CD4-positive, CD25-positive, alpha-beta regulatory T cell (primary cell): ENCODE measurements at places on chromosomes 4 and X.

DNA sequence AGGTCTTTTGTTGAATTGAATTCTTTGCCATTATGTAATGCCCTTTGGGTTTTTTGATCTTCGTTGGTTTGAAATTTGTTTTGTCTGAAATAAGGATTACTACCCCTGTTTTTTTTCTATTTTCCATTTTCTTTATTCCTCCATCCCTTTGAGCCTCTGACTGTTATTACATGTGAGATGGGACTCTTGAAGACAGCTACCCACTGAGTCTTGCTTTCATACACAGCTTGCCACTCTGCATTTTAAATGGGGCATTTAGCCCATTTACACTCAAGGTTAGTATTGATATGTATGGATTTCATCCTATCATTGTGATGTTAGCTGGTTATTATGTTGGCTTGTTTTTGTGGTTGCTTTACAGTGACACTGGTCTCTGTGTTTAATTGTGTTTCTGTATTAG is 736.2 kb upstream of the GRID2 start:
- no peak for DNase-seq

DNA sequence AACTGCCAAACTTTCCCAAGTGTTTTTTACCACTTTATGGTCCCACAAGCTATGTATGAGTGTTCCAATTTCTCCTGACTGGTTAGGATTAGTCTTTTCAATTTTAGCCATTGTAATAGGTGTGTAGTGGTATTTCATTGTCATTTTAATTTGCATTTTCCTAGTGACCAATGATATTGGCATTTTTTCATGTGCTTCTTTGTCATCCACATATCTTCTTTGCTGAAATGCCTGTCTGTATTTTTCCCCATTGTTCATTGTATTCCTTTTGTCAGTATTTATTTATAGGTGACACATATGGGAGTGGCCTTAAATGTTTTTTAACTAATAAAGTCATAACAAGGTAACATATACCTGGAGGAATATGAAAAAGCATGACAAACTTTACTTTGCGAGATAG is 9.2 kb upstream of the UBE2D3 start:
- no peak for DNase-seq

- DNase-seq, result no peak
Measured at GRCh38 chr4:94032754-94033153, 174.9 kb upstream of the SMARCAD1 start.

GRCh38 chrX:109914114-109914849 is 88.6 kb upstream of the TMEM164 start:
- no peak for DNase-seq

DNA sequence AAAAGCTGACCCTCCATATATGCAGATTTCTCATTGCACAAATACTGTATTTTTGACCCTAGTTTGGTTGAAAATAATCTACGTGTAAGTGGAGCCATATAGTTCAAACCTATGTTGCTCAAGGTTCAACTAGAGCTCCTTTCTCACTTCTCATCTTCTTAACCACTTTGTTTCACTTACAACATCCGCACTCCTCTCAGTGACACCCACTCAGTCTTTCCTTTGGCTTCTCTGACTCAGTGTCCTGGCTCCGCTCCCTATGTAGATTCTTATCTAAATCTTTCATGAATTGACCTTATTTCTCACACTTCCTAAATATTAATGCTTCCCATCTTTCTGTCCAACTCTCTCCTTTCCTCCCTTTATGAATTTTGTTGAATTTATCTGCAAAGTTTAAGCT is 32.9 kb upstream of the DKK2 start:
- no peak for DNase-seq

DNA sequence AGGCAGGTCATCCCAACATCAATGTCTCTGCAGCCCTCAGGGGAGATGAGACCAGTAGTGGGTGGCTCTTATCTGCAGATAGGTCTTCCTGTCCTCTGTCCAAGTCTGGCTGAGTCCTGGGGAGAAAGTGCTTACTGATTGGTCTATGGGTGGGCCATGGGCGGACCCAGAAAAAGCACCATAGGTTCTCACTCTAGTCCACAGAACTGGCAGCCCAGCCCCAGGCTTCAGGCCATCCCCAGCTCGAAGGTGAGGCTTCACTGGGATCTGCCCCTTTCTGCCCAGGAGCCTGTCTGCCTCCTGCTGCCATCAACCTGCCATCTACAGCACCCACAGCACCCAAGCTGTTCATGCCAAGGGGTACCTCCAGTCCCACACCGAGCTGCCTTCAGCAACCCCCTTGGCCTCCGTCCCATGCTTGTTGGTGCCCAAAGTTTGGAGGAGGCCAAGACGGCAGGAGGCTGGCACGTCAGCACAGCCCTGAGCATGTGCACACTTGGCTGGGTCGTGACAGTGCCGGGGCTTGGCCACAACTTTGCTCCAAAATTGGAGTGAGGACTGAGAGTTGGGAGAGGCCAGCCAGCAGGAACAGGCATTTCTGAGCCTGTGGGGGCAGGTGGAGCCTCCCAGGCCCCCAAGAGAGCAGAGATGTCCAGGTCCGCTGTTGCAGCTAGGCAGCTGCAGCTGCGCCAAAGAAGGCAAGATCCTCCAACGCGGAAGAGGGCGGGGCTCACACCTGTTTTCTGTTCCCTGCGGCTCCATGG is 99.6 kb downstream of the IQCM start:
- DNase-seq, result no peak

DNA sequence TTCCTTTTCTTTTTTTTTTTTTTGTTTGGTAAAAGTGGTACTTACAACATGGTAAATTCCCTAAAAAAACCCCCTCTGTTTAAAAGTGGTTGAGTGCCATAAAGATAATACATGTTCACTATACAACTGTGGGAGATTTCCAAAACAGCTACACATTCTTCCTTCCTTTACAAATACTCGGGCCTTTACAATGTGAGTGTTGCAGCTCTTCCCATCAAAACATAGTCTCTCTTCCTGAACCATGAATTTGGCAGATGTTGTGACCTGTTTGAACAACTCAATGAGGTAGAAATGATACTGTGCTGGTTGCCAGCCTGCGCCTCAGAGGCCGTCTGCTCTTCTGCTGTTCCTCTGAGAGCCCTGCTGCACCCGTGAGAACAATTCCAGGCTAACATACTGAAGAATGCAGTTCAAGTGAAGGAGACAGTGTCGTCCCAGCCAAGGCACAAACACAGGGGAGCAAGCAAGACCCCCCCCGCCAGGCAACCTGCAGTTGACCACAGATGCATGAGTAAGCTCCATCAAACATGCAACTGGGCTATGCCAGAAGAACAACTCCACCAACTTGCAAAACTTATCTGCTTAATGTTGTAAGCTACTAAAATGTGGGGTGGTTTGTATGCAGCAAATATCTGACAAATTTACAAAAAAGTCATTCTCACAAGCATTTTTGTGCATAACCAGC is 645.0 kb downstream of the PCDH7 start:
- no peak for DNase-seq

DNA sequence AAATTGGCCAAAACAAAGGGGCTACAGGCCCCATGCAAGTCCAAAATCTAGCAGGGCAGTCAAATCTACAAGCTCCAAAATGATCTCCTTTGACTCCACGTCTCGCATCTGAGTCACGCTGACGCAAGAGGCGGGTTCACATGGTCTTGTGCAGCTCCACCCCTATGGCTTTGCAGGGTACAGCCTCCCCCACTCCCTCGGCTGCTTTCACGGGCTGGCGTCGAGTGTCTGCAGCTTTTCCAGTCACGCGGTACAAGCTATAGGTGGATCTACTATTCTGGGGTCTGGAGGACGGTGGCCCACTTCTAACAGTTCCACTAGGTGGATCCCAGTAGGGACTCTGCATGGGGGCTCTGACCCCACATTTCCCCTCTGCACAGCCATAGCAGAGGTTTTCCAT is 99.2 kb upstream of the KCNIP4 start:
- no peak for DNase-seq

- no peak for DNase-seq
Measured at GRCh38 chr4:15349531-15349935, 78.3 kb upstream of the C1QTNF7 start.

- DNase-seq, result no peak
Measured at GRCh38 chr4:23413631-23414030, 476.2 kb downstream of the PPARGC1A start.

DNA sequence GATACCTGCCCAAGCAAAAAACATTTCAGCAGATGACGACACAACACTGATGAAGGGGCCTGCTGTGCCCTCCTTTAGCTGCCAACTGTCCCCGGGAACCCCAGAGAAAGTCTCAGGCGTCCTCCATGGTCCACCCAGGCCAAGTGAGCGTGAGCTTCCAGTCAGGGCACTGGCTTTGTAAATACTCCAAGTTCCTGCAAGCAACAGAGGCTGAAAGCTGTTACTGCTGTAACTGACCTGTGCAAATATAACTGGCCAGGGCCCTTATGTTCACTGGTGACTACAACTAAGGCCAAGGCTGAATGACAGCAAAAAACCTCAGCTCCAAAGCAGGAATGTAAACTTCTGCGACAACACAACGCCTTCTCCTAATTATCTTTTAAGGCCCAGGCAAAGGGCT is 8.2 kb downstream of the WDR1 start:
- DNase-seq, result no peak

GRCh38 chr4:142595222-142595871 is 250.8 kb downstream of the INPP4B start:
- no peak for DNase-seq

- DNase-seq, result no peak
Measured at GRCh38 chr4:16722416-16722815, 176.0 kb downstream of the LDB2 start.

DNA sequence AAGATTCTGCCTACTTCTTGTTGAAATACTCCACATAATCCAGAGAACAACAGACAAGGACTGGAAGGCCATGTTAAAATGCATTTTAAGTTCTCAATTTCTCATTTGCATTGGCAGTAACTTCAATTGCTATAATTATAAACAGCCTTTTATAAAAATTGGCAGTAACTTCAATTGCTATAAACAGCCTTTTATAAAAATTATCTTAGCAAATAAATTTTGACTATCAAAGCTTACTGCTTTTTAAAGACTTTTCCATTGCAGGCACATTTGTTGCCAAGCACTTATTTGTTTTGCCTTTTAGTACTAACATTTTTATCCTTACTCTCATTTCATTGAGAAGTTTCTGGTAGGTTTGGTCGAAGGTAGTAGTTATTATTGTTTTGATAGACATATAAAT is 17.8 kb downstream of the SCFD2 start:
- DNase-seq, result no peak

DNA sequence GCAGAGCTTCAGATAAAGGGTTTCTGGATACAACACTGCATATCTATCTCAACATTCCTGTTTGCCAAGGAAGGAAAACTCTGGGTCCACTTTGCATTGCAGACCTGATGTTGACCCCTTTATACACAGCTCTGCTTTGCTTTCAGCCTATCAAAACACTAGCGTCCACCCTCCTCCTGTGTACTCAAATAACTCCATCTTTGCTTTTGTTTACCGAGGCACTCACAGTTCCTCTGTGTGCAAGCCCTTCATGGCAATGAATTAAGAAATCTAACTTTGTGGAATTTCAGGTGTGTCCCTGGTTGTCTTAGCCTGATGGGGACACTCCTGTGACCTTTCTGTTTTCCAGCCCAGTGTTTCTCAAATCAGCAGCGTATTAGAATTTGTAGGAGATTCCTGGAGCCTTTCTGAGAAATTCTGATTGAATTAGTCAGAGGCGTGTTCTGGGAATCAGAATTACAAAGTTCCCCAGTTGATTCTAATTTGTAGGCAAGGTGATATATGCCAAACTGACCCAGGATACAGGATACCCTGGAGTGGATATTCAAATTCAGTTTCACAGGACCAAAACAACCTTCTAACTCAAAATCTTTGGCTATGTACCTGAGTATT is 68.6 kb downstream of the DTHD1 start:
- no peak for DNase-seq

DNA sequence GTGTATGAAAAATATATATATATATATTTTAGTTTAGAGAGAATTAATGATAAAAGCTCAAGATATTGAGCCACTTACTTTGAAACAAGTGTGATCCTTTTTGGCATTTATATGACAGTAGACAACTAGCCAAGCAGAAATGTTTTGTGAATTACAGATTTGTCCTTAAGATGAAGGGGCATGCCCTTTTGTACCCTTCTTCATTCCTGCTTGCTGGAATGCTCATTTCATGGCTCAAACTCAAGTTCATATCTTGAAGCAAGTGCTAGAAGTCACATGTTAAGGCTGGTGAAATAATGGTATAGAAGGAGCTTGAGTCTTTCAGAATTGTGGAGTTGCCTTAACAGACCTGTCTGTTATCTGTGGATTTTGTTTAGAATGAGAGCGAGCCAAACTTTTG is 203.0 kb downstream of the BMPR1B start:
- DNase-seq, result no peak
